ENCODE measurements at places on chromosomes 2 and 18. TPM values are rescaled to one million over a fixed set of nuclear protein-coding genes. Genes with fewer than 3 reads are reported as not detected.

The HNMT gene
- 2.1 TPM for total RNA-seq

The IGFBP5 gene
- total RNA-seq: 2.3 TPM

The MGAT5 gene
- total RNA-seq: 77.9 TPM

The LYPD6B gene
- 10.9 TPM for total RNA-seq

The GBX2 gene
- total RNA-seq: not detected

The ZNF516 gene
- total RNA-seq: 49.8 TPM

The CDH2 gene
- total RNA-seq: 0.34 TPM

The TEKT4 gene
- total RNA-seq: not detected

The SNTG2 gene
- total RNA-seq: 0.14 TPM

The STAT4 gene
- 9.2 TPM for total RNA-seq

The CFAP210 gene
- total RNA-seq: not detected

The GCKR gene
- total RNA-seq: under 0.01 TPM

The GPR45 gene
- not detected for total RNA-seq

The MROH2A gene
- total RNA-seq: not detected

The CRACDL gene
- total RNA-seq: 0.34 TPM

The AQP12B gene
- not detected for total RNA-seq

The KCNK3 gene
- total RNA-seq: not detected

The RALB gene
- 53.3 TPM for total RNA-seq

The EFEMP1 gene
- total RNA-seq: 51.9 TPM

The NHEJ1 gene
- 16.7 TPM for total RNA-seq

The OBSL1 gene
- 27.7 TPM for total RNA-seq

The BOK gene
- 26.1 TPM for total RNA-seq

The SERPINB4 gene
- total RNA-seq: 63.5 TPM

The LAPTM4A gene
- 85.4 TPM for total RNA-seq

The ARID5A gene
- 8.5 TPM for total RNA-seq

The PIEZO2 gene
- total RNA-seq: not detected

The KLHL41 gene
- under 0.01 TPM for total RNA-seq

The SLC66A3 gene
- total RNA-seq: 8.5 TPM

The ANKRD30B gene
- total RNA-seq: not detected

The CRYGC gene
- not detected for total RNA-seq

The PRSS56 gene
- not detected for total RNA-seq

The FSHR gene
- total RNA-seq: not detected

The SLC5A7 gene
- total RNA-seq: not detected

The C2orf80 gene
- total RNA-seq: not detected

The TEX51 gene
- not detected for total RNA-seq

The PLGLB1 gene
- 0.34 TPM for total RNA-seq

The AMER3 gene
- total RNA-seq: not detected

The CDH19 gene
- total RNA-seq: under 0.01 TPM

The RAB3GAP1 gene
- 144 TPM for total RNA-seq

The NT5C1B gene
- total RNA-seq: not detected

The AGXT gene
- total RNA-seq: not detected
